ENCODE measurements at places on chromosomes 7 and 10. TPM values are rescaled to one million over a fixed set of nuclear protein-coding genes. Genes with fewer than 3 reads are reported as not detected.

The LFNG gene
- total RNA-seq: 27.0 TPM

The IMMP2L gene
- total RNA-seq: 23.9 TPM

The LIPJ gene
- total RNA-seq: 0.49 TPM

The ACSM6 gene
- 4.5 TPM for total RNA-seq

The PCLO gene
- 3.8 TPM for total RNA-seq

All from skin of body (tissue), 3 donors.